ENCODE measurements at places on chromosomes 7 and 10. TPM values are rescaled to one million over a fixed set of nuclear protein-coding genes. Genes with fewer than 3 reads are reported as not detected.

Gene BAMBI
- total RNA-seq, result 28.3 TPM

Gene UPK3B
- 3.6 TPM for total RNA-seq

Gene GATA3
- 0.94 TPM for total RNA-seq

Gene MRPS24
- total RNA-seq, result 33.6 TPM

- H3K27ac ChIP-seq, result no peak overlapping the region
- no peaks in the 10 kb centered on the region for H3K4me1 ChIP-seq
- H3K36me3 ChIP-seq, result no peaks in the 10 kb centered on the region
- no peak for DNase-seq
- peak overlapping the region; percentile 2 for H3K4me3 ChIP-seq
These were observed 513 bp downstream of the TMEM178B start for GRCh38 chr7:141074162-141074991.

DNA sequence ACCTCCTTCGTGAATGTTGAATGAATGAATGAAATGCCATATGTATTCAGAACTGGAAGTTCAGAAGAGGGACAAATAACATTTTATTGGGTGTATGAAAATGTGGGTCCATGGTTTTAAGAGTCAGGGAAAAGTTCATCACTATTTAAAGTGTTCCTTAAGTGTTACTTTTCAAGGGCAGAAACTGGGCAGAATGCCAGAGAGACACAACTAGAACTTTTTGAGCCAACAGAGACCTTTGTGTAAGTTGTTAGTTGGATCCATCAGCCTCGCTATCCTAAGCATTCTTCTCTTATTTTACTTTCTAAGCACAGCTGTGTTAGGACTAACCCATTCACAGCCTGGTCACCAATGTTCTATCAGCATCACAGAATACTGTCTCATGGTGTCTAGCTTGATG is 13.6 kb upstream of the TAF3 start:
- H3K4me3 ChIP-seq, result no peak overlapping the region
- H3K27ac ChIP-seq, result no peak overlapping the region
- no peaks in the 10 kb centered on the region for H3K27me3 ChIP-seq
- peaks cover 41% of the 10 kb centered on the region for H3K36me3 ChIP-seq

DNA sequence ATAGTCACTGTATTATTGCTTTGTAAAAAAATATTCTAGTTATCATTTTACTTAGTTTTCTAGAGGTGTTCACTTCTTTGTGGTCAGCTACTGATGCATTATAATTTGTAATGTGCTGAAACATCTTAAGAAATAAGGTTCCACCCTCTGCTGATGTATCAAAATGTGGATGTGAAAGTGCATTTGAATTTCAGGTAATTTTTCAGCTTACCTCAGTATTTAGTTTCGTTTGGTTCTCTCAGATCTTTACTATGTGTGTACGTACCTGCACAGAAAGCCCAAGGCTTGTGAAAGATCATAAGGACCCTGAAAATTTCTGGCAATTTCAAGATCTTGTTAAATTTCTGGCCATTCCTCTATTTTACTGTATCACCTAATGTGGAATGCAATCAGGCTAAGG is 542.3 kb upstream of the TPK1 start:
- no peaks in the 10 kb centered on the region for H3K36me3 ChIP-seq
- H3K27me3 ChIP-seq, result no peaks in the 10 kb centered on the region
- no peaks in the 10 kb centered on the region for H3K4me1 ChIP-seq
- no peak overlapping the region for H3K27ac ChIP-seq
- DNase-seq, result no peak

DNA sequence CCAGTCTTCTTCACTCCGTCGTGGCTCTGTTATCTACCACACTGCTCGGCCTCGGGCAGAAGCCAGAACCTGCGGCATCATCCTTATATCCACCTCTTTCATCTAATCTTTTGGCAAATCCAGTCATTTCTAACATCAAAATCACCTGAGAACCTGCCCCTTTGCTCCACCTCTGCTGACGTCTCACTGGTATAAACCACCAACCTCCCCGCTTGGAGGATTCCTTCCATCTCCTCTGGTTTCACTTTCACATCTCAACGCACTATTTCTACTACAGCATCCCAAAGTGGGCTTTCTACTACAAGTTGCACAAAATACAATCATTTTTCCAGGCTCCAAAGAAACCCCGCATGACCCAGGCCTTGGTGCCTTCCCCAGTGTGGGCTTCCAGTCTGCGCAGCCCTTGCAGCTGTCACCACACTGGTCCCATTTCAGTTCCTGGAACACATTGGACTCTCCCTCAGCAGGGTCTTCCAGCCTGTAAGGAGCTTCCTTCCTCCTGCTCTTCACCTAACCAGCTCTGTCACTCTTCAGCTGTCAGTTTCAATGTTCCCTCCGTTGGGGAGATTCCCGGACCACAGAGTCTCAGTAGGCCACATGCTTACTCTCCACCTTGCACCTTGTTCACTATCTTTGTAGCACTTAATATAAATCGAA is 85.0 kb downstream of the PRKCQ start:
- no peak overlapping the region for H3K27ac ChIP-seq
- no peak overlapping the region for H3K4me3 ChIP-seq
- H3K36me3 ChIP-seq, result no peaks in the 10 kb centered on the region
- no peaks in the 10 kb centered on the region for H3K27me3 ChIP-seq
- no peak for DNase-seq

DNA sequence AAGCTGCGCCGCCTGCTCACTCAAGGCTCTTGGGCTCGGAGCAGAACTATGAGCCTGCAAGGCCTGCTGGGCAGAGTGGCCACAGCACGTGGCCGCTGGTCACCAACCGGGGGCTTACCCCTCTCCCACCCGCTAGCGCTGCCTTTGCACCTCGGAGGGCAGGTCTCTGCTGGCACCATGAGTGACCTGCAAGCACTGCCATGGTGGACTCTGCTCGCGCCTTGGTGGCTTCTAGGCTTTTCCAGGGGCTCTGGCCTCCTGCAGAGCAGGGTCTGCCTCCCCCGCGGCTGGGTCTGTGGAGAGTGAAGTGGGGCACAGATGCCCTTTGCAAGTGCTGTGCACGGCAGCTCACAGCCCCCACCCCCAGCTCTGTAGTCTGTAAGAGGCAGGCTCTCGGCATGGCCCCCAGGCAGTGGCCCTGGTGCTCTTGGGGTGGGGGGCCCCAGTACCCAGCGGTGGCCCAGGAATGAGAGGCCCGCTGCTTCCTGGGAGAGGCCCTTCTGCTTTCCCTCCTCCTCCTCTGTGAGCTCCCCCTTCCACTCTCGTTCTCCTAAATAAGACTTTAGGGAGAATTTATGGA is 119.6 kb downstream of the INPP5A start:
- no peak overlapping the region for H3K4me3 ChIP-seq
- no peak overlapping the region for H3K27ac ChIP-seq
- no peaks in the 10 kb centered on the region for H3K4me1 ChIP-seq
- DNase-seq, result no peak

DNA sequence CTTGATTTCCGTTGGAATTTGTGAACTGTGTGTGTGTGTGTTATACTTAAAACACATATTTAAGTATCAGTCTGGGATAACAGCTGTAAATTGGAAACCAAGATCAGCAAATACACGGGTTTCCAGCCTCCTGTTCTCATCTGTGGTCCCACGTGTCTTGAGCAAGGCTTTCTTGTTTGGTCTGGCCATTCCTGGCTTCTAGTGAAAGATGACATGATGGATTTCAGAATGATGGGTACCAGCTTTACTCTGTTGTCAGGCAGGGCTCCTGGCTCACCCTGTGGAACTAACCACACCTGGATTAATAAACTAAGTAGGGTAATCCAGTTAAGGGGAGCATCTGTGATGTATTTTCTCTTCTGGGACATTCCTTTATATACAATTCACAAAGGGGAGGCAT is 346.2 kb upstream of the AOAH start:
- no peaks in the 10 kb centered on the region for H3K4me1 ChIP-seq
- no peaks in the 10 kb centered on the region for H3K36me3 ChIP-seq
- H3K4me3 ChIP-seq, result no peak overlapping the region
- no peak for DNase-seq
- no peak overlapping the region for H3K27ac ChIP-seq

GRCh38 chr10:3784510-3785250 is at the start of gene KLF6:
Gene KLF6, minus strand, starts transcription at chr10:3785209. Its CDS starts 195 bp downstream, at chr10:3785014.
- peaks cover 22% of the 10 kb centered on the region for H3K36me3 ChIP-seq
- H3K27me3 ChIP-seq, result no peaks in the 10 kb centered on the region
- DNase-seq, result peak; percentile 85
- H3K4me3 ChIP-seq, result peak within 1 kb of the TSS; percentile 98

DNA sequence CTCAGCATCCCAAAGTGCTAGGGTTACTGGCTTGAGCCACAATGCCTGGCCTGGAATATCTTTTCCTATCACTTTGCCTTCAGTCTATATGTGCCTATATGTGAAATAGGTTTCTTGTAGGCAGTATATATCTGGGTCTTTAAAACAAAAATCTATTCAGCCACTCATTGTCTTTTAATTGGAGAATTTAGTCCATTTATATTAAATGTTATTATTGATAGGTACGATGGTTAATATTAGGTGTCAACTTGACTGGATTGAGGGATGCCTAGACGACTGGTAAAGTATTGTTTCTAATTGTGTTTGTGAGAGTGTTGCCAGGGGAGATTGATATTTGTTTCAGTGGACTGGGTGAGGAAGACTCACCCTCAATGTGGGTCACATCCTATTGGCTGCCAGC is 73.4 kb downstream of the FBXL13 start:
- no peak overlapping the region for H3K27ac ChIP-seq
- H3K36me3 ChIP-seq, result no peaks in the 10 kb centered on the region
- H3K4me1 ChIP-seq, result no peaks in the 10 kb centered on the region
- DNase-seq, result no peak
- H3K4me3 ChIP-seq, result no peak overlapping the region

DNA sequence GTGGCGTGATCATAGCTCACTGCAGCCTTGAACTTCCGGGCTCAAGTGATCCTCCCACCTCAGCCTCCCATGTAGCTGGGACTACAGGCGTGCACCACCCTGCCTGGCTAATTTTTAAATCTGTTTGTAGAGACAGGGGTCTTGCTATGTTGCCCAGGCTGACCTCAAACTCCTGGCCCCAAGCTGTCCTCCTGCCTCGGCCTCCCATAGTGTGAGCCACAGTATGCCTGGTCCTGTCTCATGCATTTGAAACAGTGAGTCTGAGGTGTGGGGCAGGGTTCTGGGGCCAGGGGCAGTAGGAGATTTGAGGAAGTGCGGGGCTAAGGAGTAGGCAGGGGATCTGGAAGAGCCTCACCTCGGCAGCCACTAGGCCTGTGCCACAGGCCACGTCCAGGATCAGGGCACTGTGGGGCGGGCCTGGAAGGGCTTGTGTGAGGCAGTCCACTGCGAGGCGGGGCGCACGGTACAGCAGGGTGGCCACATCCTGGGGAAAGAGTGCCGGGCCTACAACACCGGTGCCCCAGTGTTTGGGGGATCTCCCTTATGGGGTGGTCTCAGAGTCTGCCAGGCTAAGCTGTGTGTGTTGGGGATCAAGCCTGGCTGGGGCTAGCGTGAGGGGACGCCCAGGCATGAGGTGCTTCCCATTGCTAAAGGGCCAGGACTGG is 1.5 kb downstream of the METTL27 start:
- no peaks in the 10 kb centered on the region for H3K36me3 ChIP-seq
- DNase-seq, result no peak
- H3K27ac ChIP-seq, result no peak overlapping the region

- H3K27me3 ChIP-seq, result no peaks in the 10 kb centered on the region
- H3K4me1 ChIP-seq, result peaks cover 3% of the 10 kb centered on the region
- no peak overlapping the region for H3K4me3 ChIP-seq
- no peaks in the 10 kb centered on the region for H3K36me3 ChIP-seq
- H3K27ac ChIP-seq, result peak overlapping the region; percentile 80
These were observed 54.7 kb downstream of the STEAP1B start for GRCh38 chr7:22445140-22445743.
